Right renal cortex interstitium (tissue), 3 donors: ENCODE measurements at places on chromosomes 2 and 18.

- no peak for DNase-seq
Measured at GRCh38 chr2:216756435-216756834, 61.1 kb upstream of the IGFBP5 start.

GRCh38 chr2:125471963-125472362 is 1184.0 kb upstream of the GYPC start:
- DNase-seq, result peak; percentile 1

- DNase-seq, result no peak
Measured at GRCh38 chr2:68368654-68369336, 3.7 kb downstream of the PLEK start.

- no peak for DNase-seq
Measured at GRCh38 chr2:144032566-144032965, 487.4 kb downstream of the ZEB2 start.

GRCh38 chr2:121211251-121211650 is 73.8 kb downstream of the TFCP2L1 start:
- DNase-seq, result no peak

DNA sequence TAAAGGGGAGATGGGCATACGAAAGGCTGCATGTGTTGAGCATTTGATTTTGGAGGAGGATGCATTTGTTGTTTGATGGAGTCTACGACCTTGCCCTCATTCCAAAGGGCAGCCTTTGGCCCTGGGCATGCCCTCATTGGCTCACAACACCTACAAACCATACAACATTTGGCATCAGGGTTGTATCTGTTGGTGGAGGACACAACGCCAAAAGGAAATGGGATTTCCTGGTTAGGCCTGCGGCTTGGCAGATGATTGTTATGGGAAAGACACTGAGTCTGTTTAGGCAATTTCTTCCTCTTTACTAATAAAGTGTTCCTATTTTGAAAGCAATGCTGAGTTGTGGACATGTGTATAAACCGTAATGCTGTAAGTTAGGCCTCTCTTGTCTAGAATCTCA is 246.9 kb downstream of the LDLRAD4 start:
- no peak for DNase-seq

GRCh38 chr2:214810671-214811070 is 1.2 kb upstream of the BARD1 start:
- no peak for DNase-seq

GRCh38 chr2:188078534-188078933 is 213.1 kb upstream of the GULP1 start:
- no peak for DNase-seq

DNA sequence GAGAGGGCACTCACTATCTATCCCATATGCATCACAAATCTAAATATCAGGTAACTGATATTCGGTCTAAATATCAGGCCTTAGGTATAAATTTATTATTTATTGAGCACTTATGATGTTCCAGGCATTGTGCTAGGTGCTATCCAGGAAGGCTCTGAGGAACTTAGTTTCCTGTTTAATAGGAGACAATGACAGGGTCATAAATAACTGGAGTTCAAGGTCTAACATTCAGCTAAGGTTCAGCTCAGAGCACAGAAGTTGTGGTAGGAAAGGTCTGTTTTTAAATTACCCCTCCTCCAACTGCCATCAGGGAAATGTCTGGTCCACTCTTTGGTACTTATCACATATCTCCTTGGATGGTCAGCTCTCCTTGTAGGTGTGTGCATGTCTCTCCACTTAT is 193.6 kb downstream of the AGPS start:
- no peak for DNase-seq

DNA sequence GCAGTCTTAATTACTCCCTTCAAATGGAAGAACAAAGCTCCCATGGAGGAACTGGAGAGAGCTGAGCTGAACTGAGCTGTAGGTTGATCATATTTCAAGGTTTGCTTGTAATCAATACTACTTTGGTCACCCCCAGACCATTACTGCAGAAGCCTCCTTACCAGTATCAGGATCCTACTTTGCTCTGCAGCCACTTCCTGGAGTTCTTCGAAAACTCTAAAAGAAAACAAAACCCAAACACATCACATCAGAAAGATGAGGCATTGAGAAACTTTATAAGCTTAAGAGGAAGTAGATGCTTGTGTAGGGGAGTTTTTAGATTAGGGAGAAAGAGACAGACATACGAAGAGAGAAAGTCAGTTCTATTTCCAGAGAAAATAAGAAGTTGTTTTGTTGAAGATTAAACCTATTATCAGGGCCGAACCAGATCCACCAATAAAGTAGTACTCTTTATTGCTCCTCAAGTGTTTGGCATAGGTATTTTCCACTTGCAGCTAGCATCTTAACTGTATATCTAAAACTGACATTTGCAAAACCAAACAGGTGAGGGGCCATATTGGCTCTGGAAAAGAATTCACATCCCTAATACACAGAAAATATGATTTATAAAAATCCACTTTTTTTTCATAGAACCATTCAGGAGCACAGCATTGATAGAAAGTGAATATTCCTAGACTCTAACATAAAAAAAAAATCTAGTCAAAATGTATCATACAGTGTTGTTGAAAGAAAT is 166.9 kb upstream of the KLF7 start:
- DNase-seq, result no peak

DNA sequence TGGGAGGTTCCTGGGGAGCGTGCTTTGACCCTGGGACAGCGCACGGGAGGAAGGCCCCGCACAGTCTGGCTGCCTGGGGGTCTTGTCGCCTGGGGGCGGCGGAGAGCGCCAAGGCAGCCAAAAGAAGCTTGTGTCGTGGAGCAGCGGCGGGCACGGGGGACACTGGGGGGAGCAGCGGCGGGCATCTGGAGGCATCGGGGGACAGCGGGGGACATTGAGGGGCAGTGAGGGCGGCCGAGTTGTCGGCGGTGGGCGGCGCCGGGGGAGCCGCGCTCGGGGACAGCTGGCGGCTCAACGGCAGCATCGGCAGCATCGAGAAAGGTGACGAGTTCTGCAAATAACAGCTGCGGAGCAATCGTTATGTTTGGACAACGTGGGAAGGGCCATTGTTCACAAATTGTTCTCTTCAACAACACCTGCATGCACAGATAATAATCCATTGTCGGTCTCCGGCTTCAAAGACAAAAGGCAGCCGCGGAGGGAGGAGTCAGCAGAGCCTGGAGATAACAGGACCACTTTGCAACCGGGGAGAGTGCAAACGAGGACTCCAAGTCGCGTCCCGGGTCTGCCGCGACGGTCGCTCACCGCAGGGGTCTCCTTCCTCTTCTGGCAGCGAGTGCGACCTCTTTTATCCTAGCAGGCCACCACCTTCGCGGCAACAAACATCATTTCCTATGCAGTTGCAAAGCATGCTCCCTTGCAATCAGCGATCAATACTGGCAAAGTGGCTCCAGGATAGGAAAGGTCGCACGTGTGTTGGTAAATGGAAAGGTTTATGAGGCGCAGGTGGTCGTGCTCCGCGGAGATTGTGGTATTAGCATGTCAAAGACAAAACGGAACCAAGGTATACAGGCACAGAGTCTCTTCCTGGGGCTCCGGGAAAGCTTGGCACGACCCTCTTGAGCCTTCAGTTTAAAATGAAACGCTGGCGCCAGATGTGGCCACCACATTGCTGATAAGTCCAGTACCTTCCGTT is 132.3 kb upstream of the DLX2 start:
- DNase-seq, result no peak

- no peak for DNase-seq
Measured at GRCh38 chr2:240986787-240987411, 11.5 kb upstream of the SNED1 start.

DNA sequence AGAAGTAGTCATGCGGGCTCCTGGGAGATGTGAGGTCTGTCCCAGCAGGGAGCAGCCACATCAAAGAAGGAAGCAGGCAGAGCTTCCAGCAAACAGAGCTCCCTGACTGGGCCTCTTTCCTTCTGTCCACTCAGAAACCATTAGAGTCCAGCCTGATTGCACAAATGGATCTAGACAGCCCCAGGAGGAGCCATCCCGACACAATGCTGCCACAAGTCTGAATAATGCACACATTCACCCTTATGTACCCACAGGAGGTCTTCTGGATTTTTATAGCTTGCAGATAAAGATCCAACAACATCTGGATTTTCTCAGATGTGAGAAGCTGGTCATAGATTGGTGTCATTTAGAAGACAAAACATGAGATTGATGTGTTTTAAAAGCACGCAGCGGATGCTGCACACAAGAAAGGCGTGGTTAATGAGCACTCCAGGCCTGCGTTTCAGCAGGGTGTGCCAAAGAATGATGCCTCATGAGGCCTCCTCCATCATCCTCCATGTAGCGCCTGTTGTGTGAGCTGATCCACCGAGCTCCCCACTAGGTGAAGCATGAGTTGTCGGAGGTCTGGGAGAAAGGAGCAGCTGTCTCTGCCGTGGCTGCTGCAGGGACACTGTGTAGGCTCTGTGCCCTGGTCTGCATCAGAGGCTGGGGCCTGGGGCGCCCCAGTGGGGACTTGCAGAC is 60.6 kb downstream of the MTCL1 start:
- no peak for DNase-seq

DNA sequence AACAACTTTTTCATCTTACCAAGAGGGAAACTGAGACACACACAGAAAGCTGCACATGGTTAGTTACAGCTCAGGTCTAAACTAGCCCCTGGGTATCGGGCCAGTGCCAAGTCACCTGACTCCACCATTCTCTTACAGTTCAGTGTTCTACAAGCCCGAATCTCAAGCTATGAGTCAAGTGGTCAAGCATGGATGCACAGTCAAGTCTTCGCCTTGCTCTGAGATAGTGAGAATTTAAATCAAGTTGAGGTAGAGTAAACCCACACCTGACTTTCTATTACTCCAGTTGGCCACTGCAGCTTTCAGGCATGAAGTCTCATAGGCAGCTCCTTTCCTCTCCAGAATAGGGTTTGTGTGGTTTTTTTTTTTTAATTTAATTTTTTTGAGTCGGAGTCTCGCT is 34.5 kb upstream of the ARL5A start:
- DNase-seq, result no peak

GRCh38 chr2:183505911-183506310 is 381.7 kb downstream of the NUP35 start:
- DNase-seq, result no peak

- no peak for DNase-seq
Measured at GRCh38 chr2:38806733-38807059, 28.7 kb downstream of the GEMIN6 start.

DNA sequence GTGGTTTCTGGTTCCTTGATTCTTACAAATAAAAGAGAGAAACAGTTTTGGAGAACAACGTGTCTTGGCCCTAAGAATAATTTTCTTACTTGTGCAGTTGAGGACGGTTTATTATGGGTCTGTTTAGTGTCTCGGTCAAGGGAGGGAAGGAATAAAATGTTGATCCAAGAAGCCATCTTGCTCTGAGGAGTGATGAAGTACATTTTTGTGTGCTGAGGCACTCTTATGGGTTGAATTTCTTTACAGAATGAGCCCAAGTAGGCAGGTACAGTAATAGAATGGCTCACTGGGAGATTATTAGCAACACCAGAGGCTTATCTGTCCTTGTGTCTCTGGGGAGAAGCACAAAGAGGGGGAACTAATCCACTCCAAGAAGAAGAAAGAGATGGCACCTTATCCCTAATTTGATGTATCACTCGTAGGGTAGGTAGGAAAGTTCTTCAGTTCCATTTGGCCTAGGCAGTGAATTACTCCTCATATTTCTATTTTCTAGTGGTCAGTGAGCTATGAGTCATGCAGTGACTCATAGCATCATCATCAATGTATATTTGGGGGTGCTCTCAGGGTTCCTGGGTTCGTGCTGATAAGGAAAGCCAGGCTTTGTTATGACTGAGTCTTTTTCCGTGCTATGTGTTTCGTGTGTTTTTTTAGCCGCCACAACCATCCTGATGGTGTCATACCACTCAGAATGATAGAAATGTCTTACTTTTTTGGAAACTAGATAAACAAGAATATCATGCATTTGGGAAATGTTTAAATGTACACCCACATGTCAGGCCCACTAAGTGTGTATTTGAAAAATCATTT is 250.1 kb upstream of the CTAGE1 start:
- no peak for DNase-seq

- DNase-seq, result no peak
Measured at GRCh38 chr2:167686691-167687090, 560.7 kb downstream of the STK39 start.

DNA sequence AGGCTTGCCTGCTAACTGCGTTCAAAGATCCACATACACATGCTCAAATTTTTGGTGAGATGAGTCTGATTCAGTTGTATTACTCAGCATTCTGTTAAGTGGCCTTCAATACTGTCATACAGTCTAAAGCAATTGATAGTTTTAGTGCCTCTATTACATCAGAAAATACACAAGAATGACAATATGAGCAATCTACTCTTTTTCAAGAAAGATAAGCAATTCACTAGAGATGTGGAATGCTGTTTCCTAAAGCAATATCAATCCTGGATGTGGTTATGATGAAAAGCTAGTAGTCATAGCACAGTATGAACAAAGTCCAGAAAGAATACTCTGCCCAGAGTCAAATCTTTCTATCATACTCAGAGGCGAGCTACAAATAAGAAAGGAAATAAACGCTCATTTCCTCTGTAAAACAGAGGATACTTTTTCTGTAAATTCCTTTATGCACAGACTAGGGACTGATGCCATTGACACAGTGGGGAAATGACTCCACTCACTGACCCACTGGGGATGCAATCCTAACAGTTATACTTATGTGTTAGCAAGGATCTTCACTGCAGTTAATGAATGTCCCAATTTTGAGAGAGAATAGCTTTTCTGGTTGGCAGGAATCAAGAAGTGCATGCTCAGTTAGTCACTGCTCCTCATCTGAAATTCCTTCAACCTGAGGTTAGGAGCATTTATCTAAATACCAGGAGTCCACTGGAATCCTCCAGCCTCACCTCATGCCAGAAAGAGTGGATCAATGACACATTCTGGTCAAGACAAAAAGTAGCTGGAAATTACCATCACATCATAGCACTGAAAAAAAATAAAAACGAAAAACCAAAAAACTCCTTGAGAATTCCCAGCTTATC is 83.3 kb downstream of the PDE11A start:
- no peak for DNase-seq

DNA sequence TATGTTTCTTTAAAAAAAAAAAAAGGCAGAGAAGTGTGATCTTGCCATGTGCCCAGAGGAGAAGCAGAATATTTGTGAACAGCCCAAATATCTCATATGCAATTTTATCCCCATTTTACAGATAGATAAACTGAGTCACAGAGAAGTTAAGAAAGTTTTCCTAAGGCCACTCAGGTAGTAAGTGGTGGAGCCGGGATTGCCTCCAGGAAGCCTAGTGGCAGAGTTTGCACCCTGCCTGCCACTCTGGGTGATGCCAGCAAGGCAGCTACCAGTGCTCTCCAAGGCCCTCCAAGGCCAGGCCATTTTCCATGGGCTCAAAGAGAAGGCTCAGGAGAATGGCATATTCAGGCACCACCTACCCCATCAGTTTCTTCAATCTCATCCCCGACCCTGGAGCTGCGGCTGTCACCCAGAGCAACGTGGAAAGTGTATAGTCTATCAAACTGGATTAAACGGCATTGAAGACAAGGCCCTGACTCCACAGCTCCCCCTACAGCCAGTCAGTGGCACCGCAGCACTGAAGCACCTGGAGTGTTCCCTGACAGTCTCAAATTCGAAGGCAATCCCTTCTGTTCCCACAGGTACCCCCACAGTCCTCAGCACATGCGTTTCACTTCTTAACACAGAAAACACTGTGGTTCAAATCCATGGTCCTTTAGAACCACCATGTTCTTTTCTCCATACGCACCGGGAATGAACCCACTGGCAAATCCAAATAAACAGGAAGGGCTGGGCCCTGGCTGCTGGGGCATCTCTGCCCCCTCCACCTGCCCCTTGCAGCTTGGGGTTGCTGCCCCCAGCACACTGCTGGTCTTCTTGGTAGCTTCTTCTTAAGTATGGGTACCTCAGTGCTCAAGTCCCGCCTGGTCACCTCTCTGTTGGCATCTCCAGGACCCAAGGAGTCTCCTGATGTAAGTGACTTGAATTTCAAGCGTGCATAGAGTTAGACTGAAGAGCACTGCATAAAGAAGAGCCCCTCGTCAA is 175.3 kb downstream of the INHBB start:
- DNase-seq, result no peak
